ENCODE measurements at places on chromosomes 11 and 22. TPM values are rescaled to one million over a fixed set of nuclear protein-coding genes. Genes with fewer than 3 reads are reported as not detected.
A peak's percentile ranks its signal among the peaks of the same experiment; 100 is the strongest.

The RAB38 gene
- total RNA-seq = 1.6 TPM

DNA sequence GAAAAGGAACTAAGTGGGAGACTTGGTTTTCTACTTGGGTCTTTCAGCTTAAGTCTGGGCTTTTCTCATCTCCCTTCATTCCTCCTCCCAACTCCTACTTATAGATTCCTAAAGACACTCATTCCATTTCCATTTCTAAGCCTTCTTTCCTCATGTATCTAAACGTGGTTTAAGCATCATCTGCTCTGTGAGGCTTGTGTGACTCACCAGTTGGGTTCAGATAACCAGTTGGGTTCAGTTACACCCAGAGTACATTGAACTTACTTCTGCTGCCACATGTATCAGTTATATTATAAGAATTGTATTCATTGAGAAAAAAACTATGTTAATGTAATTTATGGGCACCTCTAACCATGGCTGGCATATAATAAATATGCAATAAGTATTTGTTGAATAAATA, 831.2 kb upstream of the CCDC90B start:
- no peak overlapping the region for H3K27ac ChIP-seq
- no peaks in the 10 kb centered on the region for H3K4me1 ChIP-seq
- H3K4me3 ChIP-seq = no peak overlapping the region
- H3K36me3 ChIP-seq = no peaks in the 10 kb centered on the region
- DNase-seq = no peak
- no peaks in the 10 kb centered on the region for H3K27me3 ChIP-seq

DNA sequence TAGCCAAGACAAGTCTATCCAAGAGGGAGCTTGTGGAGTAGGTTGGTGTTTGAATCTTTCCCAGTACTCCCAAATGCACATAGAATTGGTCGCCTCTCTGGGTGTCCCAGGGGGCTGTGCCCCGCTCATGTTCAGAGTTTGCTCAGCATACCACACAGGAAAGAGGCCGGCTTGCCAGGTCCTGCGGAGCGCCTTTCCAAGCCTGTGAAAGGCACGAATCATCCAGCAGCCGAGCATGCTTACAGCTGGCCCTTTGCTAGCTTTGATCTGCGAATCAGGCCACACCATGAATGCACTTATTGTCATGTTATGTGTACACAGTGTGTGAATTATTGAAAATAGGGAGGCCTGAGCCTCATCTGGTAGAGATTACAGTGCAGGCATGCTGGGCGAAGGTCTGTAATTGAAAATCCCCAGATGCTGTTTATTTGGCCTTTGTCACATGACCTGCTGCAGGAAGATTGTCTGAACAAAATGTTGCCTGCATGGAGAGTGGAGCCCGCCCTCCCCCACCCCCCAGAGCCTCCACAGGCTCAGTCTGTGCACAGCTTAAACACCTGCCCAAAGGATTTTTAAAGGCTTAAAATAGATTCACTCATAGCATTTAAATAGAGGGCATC, 163.3 kb upstream of the RASSF10 start:
- H3K27me3 ChIP-seq = peaks cover 2% of the 10 kb centered on the region
- no peak overlapping the region for H3K4me3 ChIP-seq
- no peak overlapping the region for H3K27ac ChIP-seq
- DNase-seq = no peak
- no peaks in the 10 kb centered on the region for H3K36me3 ChIP-seq

DNA sequence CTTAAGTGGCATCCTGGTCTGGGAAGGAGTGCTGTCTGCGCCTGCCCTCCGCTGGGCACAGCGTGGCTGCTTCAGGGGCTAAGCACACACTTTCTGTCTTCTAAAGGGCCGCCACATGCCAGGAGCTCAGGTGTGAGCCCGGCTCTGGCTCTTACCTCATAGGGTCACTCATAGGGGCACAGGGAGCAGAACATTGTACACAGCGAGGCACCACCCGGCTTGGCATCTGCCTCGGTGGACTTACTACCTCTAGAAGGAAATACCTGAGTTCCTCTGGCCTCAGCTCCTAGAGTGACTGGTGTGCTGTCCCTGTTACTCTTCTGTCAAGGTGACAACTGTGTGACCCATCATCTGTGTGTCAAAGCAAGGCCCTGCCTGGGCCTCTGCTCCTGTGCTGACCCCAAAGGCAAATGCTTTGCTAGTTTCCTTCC, 13.4 kb downstream of the NEAT1 start:
- no peak for DNase-seq
- H3K36me3 ChIP-seq = peaks cover 46% of the 10 kb centered on the region
- no peak overlapping the region for H3K4me3 ChIP-seq
- H3K27me3 ChIP-seq = no peaks in the 10 kb centered on the region
- peaks cover 39% of the 10 kb centered on the region for H3K4me1 ChIP-seq

GRCh38 chr11:121389651-121390050, 62.5 kb upstream of the SORL1 start:
- DNase-seq = no peak
- no peaks in the 10 kb centered on the region for H3K4me1 ChIP-seq
- no peak overlapping the region for H3K4me3 ChIP-seq
- no peak overlapping the region for H3K27ac ChIP-seq
- no peaks in the 10 kb centered on the region for H3K36me3 ChIP-seq

DNA sequence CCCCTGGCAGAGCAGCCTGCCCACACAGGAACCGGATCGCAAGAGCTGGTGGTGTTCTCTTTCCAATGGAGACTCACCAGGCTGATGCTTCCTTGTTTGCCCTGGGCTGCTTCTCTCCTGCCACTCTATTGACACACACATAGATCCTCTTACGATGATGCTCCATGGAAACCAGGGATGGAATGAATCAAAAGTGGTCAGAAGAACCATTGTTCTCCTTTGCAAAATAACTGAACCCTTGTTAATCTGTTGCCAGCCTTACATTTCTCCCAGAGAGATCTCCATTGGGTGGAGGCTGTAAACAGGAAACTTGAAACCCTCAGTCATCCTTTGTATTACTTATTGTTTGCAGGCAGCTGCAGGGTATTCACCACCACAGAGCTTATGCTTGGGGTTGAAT, 24.6 kb upstream of the LDLRAD3 start:
- H3K36me3 ChIP-seq = no peaks in the 10 kb centered on the region
- no peak overlapping the region for H3K4me3 ChIP-seq
- DNase-seq = no peak
- H3K27me3 ChIP-seq = no peaks in the 10 kb centered on the region
- no peaks in the 10 kb centered on the region for H3K4me1 ChIP-seq

The ZBTB16 gene
- 8.5 TPM for total RNA-seq

- no peak overlapping the region for H3K4me3 ChIP-seq
- no peak overlapping the region for H3K27ac ChIP-seq
- no peak for DNase-seq
- peaks cover 7% of the 10 kb centered on the region for H3K27me3 ChIP-seq
- H3K36me3 ChIP-seq = no peaks in the 10 kb centered on the region
- no peaks in the 10 kb centered on the region for H3K4me1 ChIP-seq
Measured at GRCh38 chr11:118186346-118187107, 10.1 kb upstream of the SCN2B start.

The OR51E2 gene
- total RNA-seq = not detected

DNA sequence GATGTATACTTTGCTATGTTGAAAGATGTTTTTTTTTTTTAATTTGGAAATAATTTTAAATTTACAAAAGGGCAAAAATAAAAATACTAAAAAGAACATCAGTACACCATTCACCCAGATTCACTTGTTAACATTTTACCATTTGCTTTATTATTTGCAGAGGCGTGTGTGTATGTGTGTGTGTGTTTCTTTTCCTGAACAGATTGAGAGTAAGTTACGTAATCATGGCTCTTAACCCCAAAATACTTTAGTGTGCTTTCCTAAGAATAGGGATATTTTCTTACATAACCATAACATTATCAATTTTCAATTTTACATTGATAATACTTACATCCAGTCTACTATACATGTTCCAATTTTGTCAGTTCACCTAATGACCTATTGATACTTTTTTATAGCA, 91.5 kb upstream of the HORMAD2 start:
- no peak overlapping the region for H3K27ac ChIP-seq
- no peak overlapping the region for H3K4me3 ChIP-seq
- no peak for DNase-seq
- H3K36me3 ChIP-seq = peaks cover 59% of the 10 kb centered on the region
- no peaks in the 10 kb centered on the region for H3K4me1 ChIP-seq

DNA sequence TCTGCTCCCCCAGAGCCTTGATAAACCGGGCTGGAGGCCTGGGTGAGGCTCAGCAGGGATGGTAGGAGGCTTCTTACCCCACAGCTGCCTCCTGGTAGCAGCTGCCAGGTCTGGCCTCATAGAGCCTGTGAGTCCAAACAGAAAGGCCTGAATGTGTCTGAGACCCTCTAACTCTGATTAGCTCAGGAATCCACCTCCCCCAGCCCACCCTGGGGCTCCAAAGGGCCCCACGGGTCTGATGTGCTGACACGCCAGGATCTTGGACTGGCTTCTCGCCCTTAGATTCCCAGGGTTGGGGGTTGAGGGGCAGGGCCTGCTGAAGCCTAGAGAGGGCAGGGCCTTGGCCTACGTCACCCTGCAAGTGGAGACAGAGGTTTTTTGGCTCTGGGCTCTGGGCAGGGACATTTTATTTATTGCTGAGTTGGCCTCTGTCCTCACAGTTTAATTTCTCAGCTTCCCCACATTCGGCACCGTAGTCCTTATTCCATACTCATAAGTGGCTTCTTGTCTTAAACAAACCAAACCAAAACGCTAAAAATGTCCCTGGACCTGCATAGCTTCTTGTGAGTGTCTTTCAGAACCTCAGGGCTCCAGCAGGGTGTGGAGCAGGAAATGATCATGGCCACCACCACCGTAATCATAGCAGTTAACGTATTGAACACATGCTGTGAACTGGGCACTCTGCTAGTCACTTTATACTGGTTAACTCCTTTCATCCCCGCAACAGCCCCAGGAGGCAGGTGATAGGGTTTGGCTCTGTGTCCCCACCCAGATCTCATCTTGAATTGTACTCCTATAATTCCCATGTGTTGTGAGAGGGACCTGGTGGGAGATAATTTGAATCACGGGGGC, 25.1 kb downstream of the KIAA1671 start:
- no peaks in the 10 kb centered on the region for H3K27me3 ChIP-seq
- H3K36me3 ChIP-seq = no peaks in the 10 kb centered on the region
- no peak overlapping the region for H3K4me3 ChIP-seq
- no peaks in the 10 kb centered on the region for H3K4me1 ChIP-seq
- no peak overlapping the region for H3K27ac ChIP-seq

DNA sequence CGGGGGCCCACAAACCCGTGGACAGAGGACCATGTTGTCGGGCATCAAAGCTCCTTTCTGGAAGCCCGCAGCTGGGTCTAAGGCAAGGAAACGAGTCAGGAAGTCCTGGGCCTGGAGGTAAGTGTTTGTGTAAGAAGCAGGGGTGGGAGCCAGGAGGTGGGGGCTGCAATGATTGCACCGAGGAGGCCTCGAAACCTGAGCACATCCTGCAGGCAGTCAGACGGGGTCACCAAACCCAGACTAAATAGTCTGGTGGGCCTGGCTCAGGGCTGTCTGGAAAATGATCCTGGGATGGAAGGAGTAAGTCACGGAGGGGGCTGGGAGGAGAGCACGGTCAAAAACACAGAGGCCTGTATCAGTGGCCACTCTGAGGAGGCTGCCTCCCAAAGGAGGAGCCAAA, 539.2 kb downstream of the MN1 start:
- H3K4me1 ChIP-seq = no peaks in the 10 kb centered on the region
- no peak overlapping the region for H3K27ac ChIP-seq
- H3K36me3 ChIP-seq = no peaks in the 10 kb centered on the region
- H3K27me3 ChIP-seq = no peaks in the 10 kb centered on the region
- DNase-seq = no peak

GRCh38 chr11:129973809-129974208, 28.8 kb downstream of the PRDM10 start:
- H3K36me3 ChIP-seq = peaks cover 2% of the 10 kb centered on the region
- no peaks in the 10 kb centered on the region for H3K27me3 ChIP-seq
- no peaks in the 10 kb centered on the region for H3K4me1 ChIP-seq
- no peak overlapping the region for H3K4me3 ChIP-seq
- DNase-seq = no peak

The KCNK4 gene
- total RNA-seq = not detected

DNA sequence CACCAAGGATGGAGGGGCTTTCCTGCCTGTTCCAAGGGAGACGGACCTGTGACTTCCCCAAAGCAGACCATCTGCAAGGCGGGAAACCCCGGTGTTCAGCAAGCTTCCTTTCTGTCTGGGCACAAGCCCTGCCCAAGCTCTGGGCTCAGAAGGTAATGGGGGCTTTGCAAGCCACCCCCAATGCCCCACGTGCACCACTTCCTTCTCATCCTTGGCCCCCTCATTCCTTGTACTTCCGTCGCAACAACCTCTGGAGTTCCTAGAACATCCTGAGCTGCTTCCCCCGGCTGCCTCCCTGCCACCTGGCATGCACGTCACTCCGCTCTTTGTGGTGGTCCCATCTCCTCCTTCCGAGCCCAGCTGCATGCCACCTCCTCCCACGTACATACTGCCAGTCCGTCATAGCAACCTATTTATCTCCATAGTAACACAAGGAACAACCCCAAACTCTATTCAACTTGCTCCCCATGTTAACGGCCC, 3.9 kb downstream of the MYEOV start:
- peak; percentile 16 for DNase-seq
- H3K27ac ChIP-seq = peak overlapping the region; percentile 8
- no peaks in the 10 kb centered on the region for H3K36me3 ChIP-seq
- peaks cover 41% of the 10 kb centered on the region for H3K4me1 ChIP-seq
- H3K27me3 ChIP-seq = no peaks in the 10 kb centered on the region

- no peaks in the 10 kb centered on the region for H3K27me3 ChIP-seq
- DNase-seq = no peak
- H3K4me3 ChIP-seq = no peak overlapping the region
Measured at GRCh38 chr11:115930291-115930690, 426.1 kb upstream of the CADM1 start.

DNA sequence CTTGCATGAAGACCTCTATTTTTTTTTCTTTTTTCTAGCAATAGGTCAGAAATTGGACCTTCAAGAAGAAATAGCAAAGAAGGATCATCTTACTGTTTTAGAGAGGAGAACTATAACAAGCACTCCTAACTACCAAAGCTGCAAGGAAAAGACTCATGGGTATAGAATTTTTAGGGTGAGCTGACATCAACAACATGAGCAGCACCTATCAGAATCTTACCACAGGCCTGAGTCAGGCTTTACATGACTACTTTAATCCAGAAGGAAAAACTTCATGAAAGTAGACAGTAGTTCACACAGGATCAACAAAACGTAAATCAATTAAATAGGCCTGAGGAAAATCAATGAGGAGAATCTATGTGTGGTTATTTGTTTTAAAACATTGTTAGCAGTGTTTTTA, 130.5 kb downstream of the FAM76B start:
- H3K27me3 ChIP-seq = no peaks in the 10 kb centered on the region
- peak overlapping the region; percentile 39 for H3K4me3 ChIP-seq
- no peaks in the 10 kb centered on the region for H3K36me3 ChIP-seq
- DNase-seq = no peak
- H3K27ac ChIP-seq = peak overlapping the region; percentile 43

GRCh38 chr11:8871171-8871775, 39.7 kb upstream of the AKIP1 start:
- no peak overlapping the region for H3K4me3 ChIP-seq
- H3K36me3 ChIP-seq = no peaks in the 10 kb centered on the region
- no peak for DNase-seq

- H3K27ac ChIP-seq = no peak overlapping the region
- no peaks in the 10 kb centered on the region for H3K36me3 ChIP-seq
- no peak for DNase-seq
- no peaks in the 10 kb centered on the region for H3K4me1 ChIP-seq
Measured at GRCh38 chr11:57131080-57131790, 50.5 kb upstream of the LRRC55 start.

The NRGN gene
- 58.8 TPM for total RNA-seq

The NLRP14 gene
- not detected for total RNA-seq

GRCh38 chr22:23243859-23244689, 63.8 kb downstream of the BCR start:
- H3K36me3 ChIP-seq = no peaks in the 10 kb centered on the region
- H3K4me3 ChIP-seq = no peak overlapping the region
- no peak overlapping the region for H3K27ac ChIP-seq
